Activated CD4-positive, alpha-beta T cell treated with anti-CD3 and anti-CD28 coated beads, Interleukin-2, amount 10 ng/mL, durations not matched to agents 7 days and 5 days (primary cell): ENCODE measurements at places on chromosomes 7 and 10.

DNA sequence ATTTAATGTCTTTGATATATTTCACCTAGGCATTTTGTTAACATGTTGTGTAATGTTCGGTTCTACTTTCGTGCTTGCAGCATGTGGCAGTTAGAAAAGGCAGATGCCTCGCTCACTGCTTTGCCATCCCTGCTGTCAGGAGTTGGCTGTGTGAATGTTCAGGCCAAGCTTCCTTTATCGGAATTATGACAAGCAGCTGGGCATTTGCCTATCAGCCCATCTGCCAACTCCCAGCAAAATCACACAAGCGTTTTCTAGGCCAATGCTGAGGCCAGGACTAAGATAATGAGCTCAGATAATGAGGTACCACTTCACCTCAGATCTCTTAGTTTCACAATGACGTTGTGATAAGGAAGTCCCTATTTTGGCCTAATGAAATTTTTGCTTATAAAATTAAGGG, 212.7 kb upstream of the FAM3C start:
- no peak for DNase-seq

GRCh38 chr10:58943256-58943890, 233.1 kb upstream of the PHYHIPL start:
- no peak for DNase-seq

DNA sequence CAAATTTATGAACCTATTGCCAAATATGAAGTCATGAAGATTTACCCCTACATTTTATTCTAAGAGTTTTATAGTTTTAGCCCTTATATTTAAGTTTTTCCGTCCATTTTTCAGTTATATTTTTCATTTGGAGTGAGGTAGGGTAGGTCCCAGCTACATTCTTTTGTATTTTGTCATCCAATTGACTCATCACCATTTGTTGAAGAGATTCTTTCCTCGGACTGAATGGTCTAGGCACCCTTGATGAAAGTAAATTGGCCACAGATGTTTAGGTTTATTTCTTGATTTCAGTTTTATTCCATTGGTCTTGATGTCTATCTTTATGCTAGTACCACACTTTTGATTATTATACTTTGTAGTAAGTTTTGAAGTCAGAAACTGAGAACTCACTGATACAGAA, 22.7 kb downstream of the CYP2C19 start:
- no peak for DNase-seq

DNA sequence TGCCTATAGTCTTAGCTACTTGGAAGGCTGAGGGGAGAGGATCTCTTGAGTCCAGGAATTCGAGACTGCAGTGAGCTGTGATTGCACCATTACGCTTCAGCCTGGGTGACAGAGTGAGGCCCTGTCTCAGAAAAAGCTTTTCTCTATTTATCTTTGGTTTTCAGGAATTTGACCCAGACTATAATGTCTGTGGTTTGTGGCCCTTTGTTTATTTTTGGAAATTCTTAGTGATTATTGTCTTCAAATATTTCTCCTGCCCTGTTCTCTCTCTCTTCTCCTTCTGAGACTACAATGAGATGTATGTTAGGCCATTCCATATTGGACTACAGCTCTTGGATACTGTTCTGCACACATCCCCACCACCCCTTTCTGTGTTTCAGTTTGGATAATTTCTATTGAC, 4.7 kb downstream of the MUC12 start:
- DNase-seq = no peak

DNA sequence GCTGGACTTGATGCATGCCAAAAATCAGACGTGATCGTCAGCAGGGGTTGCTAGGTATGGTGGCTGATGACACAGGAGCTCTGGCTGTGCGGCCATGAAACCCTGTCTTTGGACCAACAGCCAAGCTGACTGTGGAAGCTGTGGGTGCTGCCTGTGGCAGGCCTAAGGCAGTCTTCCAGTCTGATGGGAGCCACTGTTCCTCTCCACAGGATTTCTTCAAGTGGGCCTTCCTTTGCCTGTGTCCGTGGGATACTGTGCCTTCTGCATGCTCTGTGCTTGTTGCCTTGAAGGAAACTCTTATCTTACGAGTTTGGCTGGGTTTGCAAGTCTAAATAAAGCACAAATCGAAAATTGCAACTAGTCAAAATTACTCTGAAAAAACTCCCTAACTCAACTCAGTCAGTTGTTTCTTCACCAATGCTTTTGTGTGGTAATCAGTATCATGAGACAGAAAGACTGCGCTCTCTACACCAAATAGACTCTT, 101.9 kb upstream of the PDLIM1 start:
- DNase-seq = no peak

GRCh38 chr10:128526791-128527375, 400.7 kb upstream of the MKI67 start:
- no peak for DNase-seq
